ENCODE measurements at places on chromosomes 7 and 10.

DNA sequence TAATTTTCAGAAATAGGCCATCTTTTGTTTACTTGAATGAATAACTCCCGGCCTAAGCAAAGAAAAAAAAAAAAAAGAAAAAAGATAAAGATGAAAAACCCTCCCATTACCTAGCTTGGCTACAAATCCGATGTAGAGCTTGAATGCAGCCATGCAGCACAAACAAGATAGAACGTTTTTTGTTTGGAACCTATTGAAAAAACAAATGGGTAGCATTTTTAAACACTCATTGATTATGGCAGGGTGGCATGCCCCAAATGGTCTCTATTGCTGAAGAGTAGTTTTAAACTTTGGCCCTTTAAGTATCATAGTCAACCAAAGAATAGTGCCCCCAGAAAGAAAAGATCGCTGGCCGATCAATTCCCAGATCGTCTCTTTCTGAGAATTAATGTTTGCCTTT lies 84.4 kb downstream of the VTI1A start:
- DNase-seq: no peak

GRCh38 chr10:122165484-122166276 lies 105.4 kb upstream of the BTBD16 start:
- no peak for DNase-seq

DNA sequence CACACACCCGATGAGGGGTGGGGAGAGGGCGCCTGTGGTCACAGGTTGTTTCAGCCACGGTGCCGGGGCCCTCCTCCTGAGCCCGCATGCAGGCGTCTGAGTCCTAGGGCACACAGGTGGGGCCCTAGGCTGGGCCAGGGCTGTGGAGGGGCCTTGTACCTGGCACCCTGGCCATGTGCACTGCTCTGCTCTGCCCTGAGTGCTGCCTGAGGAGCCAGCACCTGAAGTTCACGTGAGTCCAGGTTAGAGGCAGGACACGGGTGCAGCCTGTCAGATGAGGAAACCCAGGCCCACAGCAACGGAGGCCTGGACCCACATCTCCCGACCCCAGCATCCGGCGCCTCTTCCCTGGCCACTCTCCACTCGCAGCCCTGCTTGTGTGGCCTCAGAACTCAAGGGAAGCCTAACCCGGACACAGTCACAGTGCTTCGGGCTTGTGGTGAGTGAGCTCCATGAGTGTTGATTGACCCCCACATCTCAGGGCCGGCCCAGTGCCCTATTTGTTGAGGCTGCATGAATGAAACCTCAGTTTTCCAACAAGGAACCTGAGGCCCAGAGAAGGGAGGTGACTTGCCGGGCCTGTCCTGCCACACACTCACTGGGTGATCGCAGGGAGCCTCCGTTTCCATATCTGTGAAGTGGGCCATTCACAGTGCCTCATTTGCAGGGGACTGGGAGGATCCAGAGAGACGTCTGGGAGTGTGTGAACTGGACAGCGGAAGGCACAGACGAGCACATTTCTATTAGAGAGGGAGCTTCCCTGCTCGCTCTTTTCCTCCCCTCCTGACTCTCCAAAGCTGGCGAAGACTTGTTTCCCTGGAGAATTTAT lies 39.6 kb downstream of the PPIF start:
- DNase-seq: no peak

GRCh38 chr10:45438466-45439090 lies 64.6 kb downstream of the ALOX5 start:
- DNase-seq: no peak

DNA sequence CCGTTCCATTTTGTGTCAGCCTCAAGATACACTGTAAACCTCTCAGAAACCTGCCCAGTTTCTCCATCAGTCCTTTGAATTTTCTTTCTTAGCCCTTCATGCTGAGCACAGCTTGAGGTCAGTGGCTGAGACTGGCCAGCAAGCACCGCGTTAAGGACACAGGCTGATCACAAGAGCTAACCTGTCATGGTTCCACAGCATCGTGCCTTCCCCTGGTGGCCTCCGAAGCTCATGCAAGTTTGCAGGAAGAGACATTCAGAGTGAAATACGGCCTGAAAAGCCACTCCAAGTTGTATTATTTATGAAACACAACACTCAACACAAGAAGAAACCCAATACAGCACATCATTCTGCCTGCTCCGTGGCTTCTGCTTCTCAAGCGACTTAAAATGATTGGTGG lies 57.0 kb upstream of the PFKP start:
- DNase-seq: no peak

- DNase-seq: no peak
Observed at GRCh38 chr7:158164101-158165095, 423.2 kb downstream of the PTPRN2 start.

GRCh38 chr10:44300666-44301649 lies 83.9 kb downstream of the CXCL12 start:
- DNase-seq: peak; percentile 91

GRCh38 chr7:14322724-14323123 lies 333.3 kb upstream of the ETV1 start:
- no peak for DNase-seq
